ENCODE measurements at places on chromosomes 7 and 10.

DNA sequence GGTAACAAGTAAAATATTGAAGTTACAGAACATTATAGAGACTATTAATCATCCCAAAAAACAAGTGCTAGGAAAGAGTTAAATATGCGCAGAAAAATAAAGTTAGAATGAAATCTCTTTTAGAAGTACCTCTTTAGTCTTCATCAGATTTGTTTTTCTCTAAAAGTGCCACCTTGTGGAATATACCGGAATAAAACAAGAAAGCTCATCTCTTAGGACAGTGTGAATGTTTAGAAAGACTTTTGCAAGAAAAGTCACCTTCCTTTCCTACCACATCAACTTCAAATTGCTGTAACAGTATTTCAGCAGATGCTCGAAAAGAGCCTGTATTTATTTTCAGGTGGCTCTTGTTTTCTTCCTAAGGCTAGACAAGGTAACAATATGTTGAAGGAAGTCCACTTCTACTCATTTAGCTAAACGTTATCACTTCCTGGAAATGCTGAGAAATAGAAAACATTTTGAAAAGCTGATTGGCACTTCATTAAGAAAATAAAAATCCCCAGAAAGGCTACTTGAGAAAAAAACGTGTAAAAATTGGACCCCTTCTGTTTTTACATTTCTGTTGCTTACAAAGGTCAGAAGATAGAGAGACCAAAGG, 19.8 kb upstream of the FAM133B start:
- no peak for DNase-seq

DNA sequence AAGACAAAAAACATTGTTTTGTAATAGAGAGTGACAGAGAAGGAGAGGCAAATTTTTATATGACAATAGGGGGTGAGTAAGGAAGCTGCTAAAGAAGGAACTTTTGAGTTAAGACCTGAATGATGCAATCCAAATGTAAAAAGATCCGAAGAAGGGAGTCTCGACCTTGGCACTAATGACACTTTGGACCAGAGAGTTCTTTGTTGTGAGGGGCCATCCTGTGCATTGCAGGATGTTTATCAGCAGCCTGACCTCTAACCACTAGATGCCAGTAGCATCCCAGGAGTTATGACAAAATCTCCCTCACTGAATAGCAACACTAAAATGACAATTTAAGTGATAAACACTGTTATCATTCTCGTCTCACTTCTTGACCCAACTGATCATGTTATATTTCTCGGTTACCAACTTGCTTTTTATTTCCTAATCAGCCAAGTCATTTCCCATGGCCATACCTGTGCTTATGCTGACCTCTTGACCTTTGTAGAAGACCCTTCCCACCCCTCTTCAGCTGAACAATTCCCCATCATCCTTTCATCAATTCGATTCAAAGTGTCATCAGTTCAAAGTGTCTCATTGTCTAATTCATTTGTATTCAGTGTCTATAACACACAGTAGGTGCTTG, 30.0 kb downstream of the DGKI start:
- DNase-seq = no peak

DNA sequence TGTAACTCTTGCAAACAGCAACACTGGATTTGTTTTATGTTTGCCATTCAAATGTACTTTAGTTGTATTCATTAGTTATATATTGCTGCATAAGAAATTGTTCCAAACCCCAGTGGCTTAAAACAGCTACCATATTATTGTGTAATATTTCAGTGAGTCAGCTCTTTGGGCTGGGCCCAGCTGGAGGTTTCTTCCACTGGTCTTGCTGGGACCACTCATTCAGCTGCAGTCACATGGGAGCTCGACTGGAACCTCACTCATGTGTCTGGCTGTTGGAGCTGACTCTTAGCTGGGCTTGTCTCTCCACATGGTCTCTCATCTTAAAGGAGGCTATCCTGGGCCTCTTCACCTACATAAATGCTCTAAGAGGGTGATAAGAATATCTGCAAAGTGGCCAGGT, 23.2 kb upstream of the PIP4K2A start:
- peak; percentile 36 for DNase-seq

DNA sequence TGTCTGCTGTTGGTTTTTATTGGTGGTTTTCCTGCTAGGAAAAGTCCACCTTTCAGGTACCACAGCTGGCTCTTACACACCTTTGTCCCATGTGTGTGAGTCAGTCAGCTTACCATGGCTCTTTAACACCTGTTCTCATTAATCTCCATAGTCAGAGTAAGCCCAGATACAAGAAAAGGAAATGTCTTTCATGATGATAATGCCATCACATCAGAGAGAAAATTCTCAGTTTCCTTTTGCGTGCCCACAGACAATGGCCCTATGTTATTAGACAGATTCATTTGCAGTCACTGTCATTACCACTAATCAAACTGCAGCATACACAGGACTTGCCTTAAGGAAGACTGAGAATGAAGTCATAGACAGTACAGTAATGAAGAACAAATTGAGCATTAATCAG, 1583.6 kb upstream of the LRRTM3 start:
- no peak for DNase-seq

- DNase-seq = no peak
Measured at GRCh38 chr7:38541440-38541839, 89.7 kb downstream of the AMPH start.

DNA sequence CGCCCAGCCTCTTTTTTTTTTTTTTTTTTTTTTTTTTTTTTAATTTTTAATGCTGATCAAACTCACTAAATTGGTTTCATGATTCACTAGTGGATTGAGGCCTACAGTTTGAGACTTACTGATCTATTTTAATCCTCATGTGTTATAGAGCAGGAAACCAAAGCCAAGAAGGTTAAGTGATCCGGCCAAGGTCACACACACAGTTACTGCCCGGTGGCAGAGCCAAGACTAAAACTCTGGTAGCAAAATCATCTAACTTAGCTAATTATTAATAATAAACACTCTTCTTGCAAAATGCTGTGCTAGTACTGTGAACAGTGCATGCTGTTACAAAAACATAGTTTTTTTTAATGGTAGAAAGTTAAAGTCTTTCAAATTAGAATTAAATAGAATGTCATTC, 188.3 kb upstream of the NFE2L3 start:
- DNase-seq = no peak

GRCh38 chr10:48627984-48628609, 23.2 kb upstream of the ARHGAP22 start:
- DNase-seq = no peak

GRCh38 chr10:33249659-33250345, 84.7 kb downstream of the NRP1 start:
- no peak for DNase-seq

DNA sequence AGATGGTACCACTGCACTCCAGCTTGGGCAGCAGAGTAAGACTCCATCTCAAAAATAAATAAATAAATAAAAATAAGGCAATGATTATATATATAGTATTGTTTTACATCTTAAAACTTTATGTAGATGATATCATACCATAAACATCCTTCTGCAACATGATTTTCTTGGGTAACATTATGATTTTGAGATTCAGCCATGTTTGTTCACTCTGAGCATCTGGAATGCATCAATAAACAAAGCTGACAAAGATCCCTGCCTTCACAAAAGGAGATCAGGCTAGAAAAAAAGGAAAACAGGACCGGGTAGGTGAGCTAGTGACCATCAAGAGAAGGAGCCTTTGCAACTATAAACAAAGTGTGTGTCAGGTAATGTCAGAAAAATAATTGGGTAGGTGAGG, 31.9 kb upstream of the KAT6B start:
- DNase-seq = no peak

DNA sequence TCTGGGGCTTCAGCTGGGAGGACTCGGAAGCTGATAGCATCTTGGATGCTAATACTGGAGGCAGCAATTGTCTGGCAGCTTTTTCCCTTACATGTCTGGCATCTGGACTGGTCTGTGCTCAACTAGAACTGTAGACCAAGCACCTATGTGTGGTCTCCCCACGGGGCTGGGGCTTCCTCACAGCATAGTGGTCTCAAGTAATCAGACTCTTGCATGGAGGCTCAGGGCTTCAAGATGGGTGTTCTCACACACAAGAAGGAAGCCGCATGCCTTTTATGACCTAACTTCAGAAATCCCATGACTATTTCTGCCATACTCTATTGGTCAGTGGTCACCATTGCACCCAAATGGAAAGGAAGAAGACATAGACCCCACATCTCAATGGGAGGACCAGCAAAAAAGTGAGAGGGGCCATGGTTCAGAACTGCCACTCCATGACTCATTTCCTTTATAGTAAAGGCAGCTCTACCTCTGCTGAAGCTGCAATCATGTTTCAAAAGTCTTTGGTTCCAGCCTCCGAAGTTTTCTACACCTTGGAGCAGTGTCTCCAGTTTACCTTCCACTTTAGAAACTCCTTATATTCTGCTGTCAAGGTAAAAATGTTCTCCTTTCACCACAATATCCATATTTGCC, 14.7 kb downstream of the AOC1 start:
- no peak for DNase-seq

DNA sequence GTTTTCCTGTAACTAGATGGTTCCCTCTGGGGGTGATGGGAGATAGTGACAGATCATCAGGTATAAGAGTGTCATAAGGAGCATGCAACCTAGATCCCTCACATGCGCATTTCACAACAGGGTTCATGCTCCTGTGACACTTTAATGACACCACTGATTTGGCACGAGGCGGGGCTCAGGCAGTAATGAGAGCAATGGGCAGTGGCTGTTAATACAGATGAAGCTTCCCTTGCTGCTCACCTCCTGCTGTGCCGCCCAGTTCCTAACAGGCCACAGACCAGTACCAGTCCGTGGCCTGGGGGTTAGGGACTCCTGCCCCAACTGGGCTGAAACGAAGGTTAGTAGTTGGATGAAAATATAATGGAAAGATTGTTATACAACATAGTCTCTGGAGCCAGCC, 201.6 kb upstream of the LRRN3 start:
- DNase-seq = no peak

- DNase-seq = no peak
Measured at GRCh38 chr7:31160941-31161340, 108.8 kb downstream of the ADCYAP1R1 start.

Measured in epithelial cell of prostate (primary cell).